ENCODE measurements at places on chromosomes 11 and 22.

- DNase-seq: no peak
Measured at GRCh38 chr11:59938132-59938531, at the start of gene OOSP1. OOSP1 (plus strand) TSS chr11:59938432; CDS start chr11:59938455, 23 bp downstream.

DNA sequence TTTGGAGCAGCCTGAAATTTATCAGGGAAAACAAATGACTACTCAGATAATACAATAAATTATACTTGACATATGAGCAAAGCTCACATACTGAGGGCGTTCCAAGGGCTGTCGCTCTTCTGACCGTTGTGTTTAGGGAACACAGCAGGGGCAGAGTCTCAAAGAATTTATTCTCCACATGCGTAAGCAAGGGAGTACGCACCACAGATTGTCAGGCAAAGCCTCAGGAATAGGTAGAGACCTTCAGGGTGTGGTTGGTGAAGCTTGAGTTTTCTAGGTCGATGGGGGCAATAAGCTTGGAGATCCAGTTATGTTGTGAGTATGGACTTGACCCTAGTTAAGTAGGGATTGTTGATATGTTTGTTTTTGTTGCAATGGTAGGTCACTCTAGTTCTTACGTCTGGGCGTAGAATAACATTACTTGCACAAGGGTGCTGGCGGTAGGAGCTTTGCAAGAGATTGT is 830 bp downstream of the ACAT1 start:
- DNase-seq: no peak

DNA sequence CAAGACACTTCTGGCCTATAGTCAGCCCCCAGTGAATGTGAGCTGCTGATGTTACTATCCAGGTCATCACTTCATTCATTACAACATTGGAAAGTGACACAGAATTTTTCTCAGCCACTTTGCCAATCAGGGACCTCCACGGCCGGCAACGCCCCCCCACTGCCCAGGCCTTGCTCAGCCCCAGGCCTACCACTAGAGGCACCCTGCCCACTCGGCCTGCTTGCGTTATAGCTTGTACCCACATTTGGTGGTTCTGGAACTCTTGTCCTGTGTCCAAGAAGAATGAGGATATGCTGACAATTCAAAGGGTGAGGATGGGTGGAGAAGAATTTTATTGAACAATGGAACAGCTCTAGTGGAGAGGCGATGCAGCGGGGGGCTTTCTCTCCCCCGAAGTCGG is 96.2 kb downstream of the TSPAN18 start:
- DNase-seq: no peak

- DNase-seq: no peak
Measured at GRCh38 chr11:17772704-17773600, 38.4 kb downstream of the KCNC1 start.

GRCh38 chr22:28538922-28539321 is 140.7 kb downstream of the TTC28 start:
- DNase-seq: no peak

- no peak for DNase-seq
Measured at GRCh38 chr11:112847568-112847967, 113.7 kb upstream of the NCAM1 start.

GRCh38 chr11:74683279-74683871 is 47.9 kb downstream of the CHRDL2 start:
- DNase-seq: peak; percentile 17

DNA sequence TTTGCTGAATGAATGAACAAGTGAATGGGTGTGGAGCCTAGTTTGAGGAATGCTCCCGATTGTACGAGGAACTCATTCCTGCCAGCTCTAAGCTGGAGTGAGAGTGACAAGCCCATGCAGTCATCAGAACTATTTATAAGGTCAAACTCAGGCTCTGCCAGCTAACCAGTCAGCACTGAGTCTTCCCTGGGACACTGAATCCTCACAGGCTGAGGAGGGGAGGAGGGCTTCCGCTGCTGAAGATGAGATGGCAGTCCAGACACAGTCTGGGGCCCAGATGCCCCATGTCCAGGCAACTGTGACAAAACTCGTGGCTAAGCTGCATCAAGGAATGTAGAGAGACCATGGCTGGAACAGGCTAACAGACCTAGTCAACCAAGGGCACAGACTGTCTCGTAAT is 4.0 kb downstream of the LRP4 start:
- DNase-seq: no peak

- DNase-seq: no peak
Measured at GRCh38 chr11:4890279-4890678, 8.6 kb downstream of the OR51T1 start.

- DNase-seq: no peak
Measured at GRCh38 chr11:121521145-121522042, 68.6 kb upstream of the SORL1-AS1 start.

DNA sequence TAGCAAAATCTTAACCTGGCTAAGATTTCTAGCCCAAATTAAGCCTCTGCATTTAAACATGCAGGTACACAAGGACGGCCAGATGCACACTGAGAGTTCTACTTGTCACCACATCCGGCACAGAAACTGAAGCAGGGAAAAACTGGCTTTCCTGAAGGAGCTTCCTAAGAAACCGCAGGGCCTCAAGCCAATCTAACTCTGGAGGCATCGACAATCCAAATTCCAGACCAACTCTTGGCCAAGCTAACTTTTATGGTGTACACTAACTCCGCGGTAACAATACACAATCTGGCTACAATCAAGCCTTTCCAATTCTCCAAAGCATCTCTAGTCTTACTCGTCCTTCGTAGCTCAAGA is 1.2 kb downstream of the MSANTD2 start:
- peak; percentile 38 for DNase-seq

DNA sequence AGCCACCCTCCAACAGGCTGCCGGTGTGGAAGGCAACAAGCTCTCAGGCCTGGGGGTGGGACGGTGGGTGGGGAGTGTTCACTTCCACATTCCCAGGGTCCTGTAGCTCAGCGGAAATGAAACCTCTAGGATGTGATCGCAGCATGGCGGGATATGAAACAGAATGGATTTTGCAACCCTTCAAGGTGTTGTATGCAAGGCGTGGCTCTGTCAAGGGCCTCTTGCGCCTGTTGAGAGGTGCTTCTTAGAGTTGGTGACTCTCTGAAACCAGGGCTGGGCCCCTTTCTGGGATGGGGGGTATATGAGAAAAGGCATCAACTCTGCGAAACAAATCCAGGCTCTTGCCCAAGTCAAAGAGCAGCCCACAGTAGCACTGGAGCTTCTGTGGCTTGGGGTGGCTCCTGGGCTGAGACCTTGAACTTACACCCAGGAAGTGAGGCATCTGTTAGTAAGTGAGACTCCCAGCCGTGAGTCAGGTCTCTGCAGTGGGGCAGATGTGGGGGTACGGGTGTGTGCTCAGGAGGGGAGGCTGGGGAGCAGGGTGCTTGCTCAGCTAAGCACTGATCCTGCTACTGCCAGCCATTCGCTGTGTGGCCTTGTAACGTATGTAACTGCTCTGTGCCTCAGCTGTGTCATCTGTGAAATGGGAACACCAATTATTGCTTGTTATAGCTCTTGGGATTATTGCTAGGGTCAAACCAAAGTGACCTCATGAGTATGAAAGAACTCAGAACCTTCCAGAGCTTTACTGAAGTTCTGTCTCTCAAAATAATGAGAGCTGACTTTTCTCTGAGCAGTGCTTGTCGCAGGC is 28.3 kb downstream of the NECTIN1 start:
- DNase-seq: no peak

- DNase-seq: no peak
Measured at GRCh38 chr11:118129471-118130172, 23.0 kb downstream of the SCN4B start.

DNA sequence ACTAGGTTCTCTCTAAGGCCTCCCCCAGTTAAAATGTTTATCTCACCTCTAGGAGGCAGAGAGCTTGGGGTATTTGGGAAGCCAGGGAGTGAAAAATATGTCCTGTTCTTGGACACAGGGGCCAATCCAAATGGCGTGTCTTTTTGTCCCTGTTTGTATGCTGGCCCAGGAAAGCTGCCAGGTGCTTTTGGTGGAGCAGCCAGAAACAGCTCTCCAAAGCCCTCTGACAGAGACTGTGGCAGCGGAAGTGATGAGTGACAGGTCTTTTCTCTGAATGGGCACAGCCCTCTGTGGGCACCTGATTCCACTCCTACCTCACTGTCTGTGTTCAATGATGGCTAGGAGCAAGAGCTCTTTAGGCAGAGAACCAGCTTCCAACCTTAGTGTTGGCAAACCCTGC is 106.4 kb upstream of the KIRREL3 start:
- DNase-seq: no peak

DNA sequence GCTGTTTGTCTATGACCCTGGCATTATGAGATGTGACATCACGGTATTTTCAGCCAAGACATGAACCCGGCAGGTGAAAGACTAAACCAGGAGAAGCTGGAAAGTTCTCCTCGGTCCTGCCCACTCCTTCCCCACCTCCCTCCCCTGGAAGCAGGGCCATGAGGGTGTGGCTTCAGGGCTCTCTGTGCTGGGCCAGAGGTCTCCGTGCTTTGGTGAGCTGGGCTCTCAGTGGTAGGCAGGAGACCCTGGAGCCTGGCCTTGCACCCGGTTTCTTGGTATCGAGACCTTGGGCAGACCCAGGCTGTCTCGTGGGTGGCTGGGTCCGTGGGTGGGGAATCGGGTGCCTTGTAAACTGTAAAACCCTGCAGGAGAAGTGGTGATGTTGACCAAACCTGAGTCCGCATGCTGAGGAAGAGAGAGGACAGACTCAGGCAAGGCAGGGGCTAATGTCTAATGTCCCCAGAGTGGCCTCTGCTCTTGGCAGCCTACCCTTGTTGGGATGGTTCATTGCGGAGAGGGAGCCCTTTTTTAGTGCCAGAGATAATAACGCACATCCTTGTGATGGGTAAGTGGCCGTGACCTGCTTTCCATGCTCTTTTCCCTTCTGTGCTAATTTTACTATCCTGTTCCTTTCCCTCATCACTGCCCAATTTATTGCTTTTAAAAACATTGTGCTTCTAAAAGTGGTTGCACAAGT is 48.6 kb upstream of the PARVG start:
- no peak for DNase-seq

DNA sequence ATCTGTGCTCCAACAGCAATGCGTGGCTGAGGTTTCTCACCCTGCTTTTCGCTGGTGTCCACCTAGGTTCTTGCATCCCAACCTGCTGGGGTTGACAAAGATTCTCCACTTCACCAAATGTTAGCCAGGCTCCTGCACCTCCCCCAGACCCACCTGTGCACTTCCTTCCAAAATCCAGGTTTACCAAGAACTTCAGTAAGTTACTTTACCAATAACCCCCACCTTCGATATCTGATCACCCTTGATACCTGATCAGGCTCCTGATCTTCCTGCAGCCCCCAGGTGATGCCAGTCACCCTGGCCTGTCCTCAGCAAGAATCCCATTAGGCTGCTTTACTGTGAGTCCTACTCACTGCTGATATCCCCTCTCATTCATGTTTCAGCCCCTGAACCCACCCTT is 1203.4 kb downstream of the TBC1D22A start:
- no peak for DNase-seq

DNA sequence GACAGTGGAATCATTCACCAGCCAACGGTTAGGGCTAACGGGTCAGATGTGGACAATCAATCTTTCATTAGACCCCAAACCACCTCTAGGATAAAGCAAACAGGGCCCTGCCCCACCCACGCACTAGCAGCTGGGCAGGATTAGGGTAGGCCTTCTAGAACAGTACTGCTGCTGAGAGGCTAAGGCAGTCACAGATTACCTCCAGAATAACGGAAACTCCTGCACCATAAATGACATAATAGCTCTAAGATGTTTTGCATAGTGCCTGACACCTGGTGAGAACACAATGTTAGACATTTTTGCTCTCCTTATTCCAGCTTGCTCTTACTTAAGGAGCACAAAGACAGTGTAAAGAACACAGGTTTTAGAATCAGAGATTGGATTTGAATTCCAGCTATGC is 1.8 kb downstream of the SYTL2 start:
- no peak for DNase-seq

- DNase-seq: no peak
Measured at GRCh38 chr11:123184531-123184930, 10.5 kb downstream of the CLMP start.

- DNase-seq: no peak
Measured at GRCh38 chr22:36663561-36663960, 40.0 kb downstream of the CACNG2 start.

- peak; percentile 72 for DNase-seq
Measured at GRCh38 chr11:62394825-62395538, 23.9 kb upstream of the SCGB1A1 start.

- DNase-seq: peak; percentile 75
Measured at GRCh38 chr11:84564180-84564866, 1062.8 kb downstream of the DLG2 start.

GRCh38 chr11:70108250-70108649 is 30.1 kb downstream of the ANO1 start:
- no peak for DNase-seq

GRCh38 chr22:39946126-39946502 is 14.1 kb upstream of the TMA7B start:
- DNase-seq: no peak

DNA sequence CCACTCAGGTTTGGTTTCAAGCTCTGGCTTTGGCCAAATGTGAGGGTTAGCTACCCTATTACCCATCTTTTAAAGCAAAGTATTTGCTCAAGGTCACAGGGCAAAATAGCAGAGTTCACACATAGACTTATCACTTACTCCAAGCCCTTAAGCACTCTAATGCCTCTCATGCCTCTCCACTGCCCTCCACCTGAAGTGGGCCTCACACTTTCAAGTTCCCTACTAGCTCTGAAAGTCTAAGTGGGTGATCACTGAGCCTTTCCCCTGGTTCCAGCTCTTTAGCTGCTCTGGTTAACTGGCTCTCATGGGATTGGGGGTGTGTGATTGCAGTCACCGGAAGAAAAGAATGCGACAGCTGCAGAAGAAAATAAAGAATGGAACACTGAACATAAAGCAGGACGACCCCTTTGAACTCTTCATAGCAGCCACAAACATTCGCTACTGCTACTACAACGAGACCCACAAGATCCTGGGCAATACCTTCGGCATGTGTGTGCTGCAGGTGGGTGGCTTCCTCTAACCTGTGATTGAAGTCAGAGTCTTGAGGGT is 6.4 kb downstream of the NAT10 start:
- DNase-seq: no peak

DNA sequence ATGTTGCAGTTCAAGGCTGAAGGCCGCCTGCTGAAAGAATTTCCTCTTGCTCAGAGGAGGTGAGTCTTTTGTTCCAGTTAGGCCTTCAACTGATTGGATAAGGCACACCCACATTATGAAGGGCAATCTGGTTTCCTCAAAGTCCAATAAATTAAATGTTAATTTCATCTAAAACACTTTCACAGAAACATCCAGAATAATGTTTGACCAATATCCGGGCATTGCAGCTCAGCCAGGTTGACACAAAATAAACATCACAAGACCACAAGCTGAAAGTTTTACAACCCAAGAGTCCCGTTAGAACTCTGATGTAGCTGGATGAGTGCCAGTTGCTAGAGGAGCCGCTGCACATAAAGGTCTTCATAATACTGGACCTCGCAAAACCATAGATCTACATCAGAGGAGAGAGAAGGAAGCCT is 64.9 kb upstream of the EED start:
- DNase-seq: no peak

GRCh38 chr11:111845276-111846028 is 25.9 kb downstream of the ALG9 start:
- no peak for DNase-seq

- DNase-seq: no peak
Measured at GRCh38 chr11:1384199-1384970, 5.3 kb upstream of the BRSK2 start.

GRCh38 chr11:128552783-128553661 is 34.3 kb downstream of the ETS1 start:
- DNase-seq: no peak

GRCh38 chr11:94933223-94934130 is 39.9 kb downstream of the CWC15 start:
- no peak for DNase-seq

All from Caco-2 (cell line).